ENCODE measurements at places on chromosomes 13 and 19.

DNA sequence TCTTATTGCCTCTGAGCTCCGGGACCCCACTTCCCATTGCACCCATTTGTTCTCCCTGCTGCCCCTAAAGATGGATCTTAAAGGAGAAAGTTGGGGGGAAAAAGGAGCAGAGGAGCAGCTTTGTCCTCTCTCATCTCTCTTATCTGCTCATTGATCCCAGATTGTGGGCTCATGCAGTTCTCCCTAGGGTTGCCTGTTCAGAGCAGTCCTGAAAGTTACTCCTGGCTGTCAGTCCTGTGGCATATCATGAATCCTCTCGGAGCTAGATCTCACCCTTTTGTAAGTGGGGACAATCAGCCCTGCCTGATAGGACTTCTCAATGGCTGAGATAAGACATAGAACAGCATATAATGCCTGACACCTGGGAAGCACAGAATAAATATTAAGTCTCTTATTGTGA, 440.3 kb downstream of the IRS2 start:
- no peak for DNase-seq

DNA sequence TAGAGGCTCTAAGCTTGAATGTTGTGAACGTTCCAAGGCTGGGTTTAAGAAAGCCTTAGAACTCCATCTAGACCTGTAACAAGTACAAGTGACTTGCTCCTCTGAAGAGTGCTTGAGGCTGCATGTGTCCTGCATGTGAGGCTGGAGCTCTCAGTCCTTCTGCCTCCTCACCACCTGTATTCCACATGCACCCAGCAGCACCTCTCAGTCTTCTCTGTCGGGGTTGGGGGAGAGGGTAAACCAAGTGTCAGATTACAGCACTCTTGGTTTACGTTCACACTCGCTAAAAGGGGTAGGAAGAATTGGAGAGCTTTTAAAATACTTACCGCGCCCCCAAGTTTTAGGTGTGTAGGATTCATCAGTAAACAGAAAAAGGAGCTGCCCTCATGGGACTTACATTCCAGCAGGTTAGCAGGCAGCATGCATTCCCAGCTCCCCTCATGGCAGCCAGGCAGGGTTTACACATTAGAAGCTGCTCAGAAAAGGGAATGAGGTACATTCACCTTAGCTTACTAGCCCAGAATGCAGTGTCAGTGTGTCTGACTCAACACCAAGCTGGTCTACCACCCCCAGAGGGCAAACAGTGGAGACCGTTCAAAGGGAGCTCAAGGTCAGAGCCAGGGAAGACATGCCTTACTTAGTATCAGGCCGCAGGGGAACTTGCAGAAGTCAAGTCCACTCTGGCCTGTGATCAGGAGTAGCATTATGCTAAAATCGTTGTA, 248.1 kb downstream of the PCCA start:
- DNase-seq: no peak

- no peak for DNase-seq
Measured at GRCh38 chr19:3146677-3147100, 10.9 kb downstream of the GNA15 start.

DNA sequence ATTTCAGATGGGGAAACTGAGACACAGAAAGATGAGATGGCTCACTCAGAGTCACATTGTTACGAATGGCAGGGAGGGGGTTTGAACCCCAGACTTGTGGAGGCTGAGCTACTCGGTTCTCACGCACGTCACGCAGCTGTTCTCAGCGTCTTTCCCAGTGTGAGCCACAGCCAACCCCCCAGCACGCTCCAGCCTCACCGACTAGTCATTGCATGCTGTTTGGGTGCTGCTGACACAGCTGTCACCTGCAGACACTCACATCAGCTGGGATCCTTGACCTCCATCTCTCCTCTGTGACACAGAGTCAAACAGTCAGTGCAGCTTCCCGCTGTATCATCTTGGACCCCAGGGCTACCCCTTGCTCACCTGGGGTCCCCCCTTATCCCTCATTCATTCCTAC, 2.4 kb upstream of the NCAN start:
- DNase-seq: no peak

DNA sequence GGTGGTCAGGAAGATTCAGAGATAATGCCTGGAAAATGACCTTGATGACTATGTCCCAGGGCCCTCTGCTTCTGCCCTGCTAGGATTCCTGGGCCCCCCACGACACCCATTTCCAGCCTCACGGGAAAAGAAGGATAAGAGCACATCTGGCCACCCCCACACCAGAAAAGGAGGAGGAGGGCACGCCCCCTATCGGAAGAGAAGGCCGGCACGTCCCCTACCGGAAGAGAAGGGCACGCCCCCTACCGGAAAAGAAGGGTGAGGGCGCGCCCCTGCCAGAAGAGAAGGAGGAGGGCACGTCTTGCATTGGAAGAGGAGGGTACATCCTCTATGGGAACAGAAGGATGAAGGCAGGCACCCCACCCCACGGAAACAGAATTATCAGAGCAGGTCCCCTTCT, 84.3 kb downstream of the IER2 start:
- DNase-seq: peak; percentile 65

DNA sequence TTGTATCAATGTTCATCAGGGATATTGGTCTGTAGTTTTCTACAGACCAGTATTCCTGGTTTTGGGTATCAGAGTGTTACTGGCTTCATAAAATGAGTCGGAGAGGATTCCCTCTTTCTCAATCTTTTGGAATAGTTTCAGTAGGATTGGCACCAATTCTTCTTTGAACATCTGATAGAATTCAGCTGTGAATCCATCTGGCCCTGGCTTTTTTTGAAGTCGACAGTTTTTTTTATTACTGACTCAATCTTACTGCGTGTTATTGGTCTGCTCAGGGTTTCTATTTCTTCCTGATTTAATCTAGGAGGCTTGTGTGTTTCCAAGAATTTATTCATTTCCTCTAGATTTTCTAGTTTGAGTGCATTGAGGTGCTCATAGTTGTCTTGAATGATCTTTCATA, 11.4 kb downstream of the TEX26 start:
- no peak for DNase-seq

DNA sequence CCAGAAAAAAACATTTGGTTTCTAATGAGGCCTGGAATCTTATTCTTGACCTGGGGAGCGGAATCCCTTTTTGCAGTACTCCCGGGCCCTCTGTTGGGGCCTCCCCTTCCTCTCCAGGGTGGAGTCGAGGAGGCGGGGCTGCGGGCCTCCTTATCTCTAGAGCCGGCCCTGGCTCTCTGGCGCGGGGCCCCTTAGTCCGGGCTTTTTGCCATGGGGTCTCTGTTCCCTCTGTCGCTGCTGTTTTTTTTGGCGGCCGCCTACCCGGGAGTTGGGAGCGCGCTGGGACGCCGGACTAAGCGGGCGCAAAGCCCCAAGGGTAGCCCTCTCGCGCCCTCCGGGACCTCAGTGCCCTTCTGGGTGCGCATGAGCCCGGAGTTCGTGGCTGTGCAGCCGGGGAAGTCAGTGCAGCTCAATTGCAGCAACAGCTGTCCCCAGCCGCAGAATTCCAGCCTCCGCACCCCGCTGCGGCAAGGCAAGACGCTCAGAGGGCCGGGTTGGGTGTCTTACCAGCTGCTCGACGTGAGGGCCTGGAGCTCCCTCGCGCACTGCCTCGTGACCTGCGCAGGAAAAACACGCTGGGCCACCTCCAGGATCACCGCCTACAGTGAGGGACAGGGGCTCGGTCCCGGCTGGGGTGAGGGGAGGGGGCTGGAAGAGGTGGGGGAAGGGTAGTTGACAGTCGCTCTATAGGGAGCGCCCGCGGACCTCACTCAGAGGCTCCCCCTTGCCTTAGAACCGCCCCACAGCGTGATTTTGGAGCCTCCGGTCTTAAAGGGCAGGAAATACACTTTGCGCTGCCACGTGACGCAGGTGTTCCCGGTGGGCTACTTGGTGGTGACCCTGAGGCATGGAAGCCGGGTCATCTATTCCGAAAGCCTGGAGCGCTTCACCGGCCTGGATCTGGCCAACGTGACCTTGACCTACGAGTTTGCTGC, at the start of gene ICAM4:
ICAM4 (plus strand) TSS at position 153 of the 935 bp plus-strand sequence; CDS start at position 211, 58 bp downstream.
- DNase-seq: no peak

- no peak for DNase-seq
Measured at GRCh38 chr13:46211116-46211482, 629 bp upstream of the LRRC63 start.

DNA sequence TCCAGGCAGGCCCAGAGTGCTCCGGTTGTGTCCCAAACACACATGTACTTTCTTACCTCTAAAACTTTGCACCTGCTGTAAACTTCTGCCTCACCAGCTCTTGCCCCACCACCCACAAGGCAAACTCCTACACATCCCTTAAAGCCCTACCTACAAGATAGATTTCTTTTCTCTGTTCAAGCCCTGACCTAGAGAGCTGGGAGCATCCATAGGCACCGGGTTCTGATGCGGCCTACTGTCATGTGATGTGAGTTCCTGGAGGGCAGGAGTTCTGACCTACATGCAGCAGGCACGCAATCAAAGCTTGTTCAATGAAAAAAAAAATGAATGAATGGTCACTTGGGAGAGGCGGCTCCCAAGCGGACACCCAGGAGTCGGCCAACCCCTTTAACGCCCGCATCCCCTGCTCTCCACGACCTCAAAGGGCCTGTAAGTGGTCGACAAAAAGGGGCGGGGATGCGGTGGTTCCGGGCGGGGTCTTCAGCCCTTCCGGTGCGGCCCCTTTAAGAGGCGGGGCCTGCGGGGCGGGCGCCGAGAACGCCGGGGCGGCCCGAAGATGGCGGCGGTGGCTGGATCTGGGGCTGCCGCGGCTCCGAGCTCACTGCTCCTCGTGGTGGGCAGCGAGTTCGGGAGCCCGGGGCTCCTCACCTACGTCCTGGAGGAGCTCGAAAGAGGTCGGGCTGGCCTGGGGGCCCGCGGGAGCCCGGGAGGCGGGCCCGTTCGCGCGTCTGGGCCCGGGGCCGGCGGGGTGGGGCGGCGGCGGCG, at the start of gene MAP1S:
MAP1S (plus strand) TSS at position 534 of the 765 bp plus-strand sequence; CDS start at position 557, 23 bp downstream.
- DNase-seq: peak; percentile 87

GRCh38 chr19:28350673-28351072, 862.3 kb downstream of the UQCRFS1 start:
- DNase-seq: no peak
